RWPE1 (cell line): ENCODE measurements at places on chromosomes 16 and 17.

DNA sequence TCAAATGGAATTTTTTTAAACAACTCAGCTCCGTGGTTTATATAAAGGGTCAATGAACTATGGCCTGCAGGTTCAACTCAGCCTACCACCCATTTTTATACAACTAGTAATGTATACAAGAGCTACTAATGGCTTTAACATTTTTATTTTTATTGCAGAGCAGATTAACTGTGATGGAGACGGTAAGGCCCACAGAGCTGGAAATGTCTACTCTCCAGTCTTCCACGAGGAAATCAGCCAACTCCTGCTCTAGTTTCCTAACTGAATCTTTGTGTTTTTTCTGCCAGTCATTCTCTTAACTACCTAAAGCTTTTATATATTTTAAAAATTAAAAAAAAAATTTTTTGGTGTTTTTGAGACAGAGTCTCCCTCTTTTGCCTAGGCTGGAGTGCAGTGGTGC, 385.1 kb upstream of the MAF start:
- no peak for DNase-seq

GRCh38 chr17:73099511-73099910, 7.0 kb upstream of the SLC39A11 start:
- no peak for DNase-seq

DNA sequence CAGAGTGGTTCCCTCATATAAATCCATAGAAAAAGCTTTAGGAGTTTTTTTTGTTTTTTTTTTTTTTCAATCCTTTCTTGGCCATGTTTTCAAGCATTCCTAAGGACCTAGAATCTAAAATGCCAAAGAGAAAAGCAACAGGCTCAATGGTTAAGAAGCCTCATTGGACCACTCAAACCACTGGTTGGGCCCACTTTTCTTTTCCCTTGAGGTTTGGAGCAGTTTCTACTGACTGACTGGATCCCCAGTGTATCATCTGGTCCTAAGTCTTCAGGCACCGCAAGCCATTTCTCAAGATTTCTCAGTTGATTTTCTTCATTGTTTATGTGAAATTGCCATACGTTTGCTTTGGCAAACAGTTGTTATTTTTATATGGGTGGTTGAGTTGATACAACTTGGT, 14.4 kb downstream of the METTL9 start:
- no peak for DNase-seq

- no peak for DNase-seq
These were observed 202.9 kb upstream of the IRX3 start for GRCh38 chr16:54489225-54490111.

GRCh38 chr16:69706256-69706974, 19.9 kb downstream of the NQO1 start:
- DNase-seq: peak; percentile 20

DNA sequence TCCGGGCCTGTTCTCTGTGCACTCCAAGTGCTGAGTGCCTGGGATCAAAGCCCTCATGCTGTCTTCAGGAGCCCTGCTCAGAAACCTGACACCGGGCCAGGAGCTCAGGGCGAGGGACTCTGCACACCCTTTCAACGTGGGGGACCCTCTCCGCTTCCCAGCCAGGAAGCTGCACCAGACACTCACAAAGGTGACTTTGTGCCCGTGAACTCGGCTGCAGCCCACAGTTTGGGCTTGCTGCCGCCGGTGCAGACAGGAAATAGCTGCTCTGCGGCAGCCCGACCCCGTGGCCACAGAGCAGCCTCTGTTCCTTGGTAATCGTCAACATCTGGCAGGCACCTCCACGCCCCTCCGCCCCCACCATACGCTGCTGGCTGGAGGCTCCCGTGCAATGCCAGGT, 93.4 kb upstream of the METRNL start:
- no peak for DNase-seq

DNA sequence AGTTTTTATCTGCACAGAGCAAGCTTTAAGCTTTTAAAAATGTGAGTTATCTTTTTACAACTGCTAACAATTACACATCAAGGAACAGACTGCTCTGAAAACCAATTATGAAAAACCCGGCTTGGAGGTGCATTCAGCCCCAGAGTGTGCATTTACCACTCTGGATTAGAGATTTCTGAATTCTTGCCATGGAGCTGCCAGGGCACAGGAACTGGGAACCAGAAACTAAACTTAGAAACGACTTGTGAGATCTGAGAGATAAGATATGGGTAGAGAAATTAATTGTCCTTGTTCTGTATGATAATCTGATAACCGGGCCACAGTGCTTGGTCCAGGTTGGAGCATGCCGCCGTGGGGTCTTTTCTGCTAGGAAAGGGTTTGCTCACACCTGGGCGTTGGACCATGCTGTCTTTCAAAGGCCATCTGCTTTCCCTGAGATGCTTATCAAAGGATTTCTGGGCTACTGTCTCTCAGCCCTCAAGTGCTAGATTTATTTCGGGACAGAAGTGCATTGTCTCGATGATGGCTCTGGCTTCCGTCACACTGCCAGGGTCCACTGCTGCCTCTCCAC, 210.0 kb downstream of the MAF start:
- DNase-seq: no peak
